ENCODE measurements at places on chromosomes 16 and 17.

DNA sequence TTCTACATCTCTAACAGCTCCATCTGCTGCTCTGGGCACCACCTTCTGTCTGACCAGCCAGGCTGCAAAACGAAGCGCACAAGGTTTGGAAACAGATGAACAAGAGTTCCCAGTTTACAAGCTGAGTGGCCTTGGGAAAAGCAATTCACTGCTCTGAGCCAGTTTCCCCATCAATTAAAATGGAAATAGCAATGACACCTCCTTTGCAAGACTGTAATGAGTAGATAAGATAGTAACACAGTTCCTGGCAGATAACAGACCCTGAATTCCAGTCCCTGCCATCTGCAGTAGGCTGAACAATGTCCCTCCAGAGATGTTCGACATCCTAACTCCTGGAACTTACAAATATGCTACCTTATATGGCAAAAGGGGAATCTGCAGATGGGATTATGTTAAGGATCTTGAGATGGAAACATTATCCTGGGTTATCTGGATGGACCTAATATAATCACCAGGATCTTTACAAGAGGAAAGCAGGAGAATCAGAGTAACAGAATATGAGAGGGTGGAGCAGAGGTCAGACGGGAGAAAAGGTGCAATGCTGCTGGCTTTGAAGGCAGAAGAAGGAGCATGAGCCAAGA lies 27.9 kb downstream of the CPPED1 start:
- DNase-seq = no peak

DNA sequence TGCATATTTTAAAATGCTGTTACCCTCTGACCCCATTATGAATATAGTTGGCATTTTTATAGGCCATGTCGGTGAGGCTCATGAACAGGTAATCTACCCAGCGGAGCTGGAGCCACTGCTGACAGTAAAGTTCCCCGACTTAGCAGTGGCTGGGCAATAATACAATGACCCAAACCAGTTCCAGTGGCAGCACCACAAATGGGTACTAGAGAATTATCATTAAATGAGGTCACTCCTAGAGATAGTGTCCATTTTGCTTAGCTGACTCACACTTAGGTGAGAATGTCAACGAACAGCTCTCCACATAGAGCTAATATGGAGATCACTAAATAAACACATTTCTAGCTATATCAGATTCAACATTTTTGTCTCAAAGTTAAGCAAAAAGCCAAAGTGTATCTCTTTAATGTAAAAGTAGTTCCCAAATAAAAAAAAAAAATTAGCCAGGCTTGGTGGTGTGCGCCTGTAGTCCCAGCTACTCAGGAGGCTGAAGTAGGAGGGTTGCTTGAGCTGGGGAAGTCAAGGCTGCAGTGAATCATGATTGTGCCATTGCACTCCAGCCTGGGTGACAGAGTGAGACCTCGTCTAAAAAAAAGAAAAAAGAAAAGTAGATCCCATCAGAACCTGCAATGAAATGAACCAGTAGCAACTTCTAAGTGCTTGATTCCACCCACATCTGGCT lies 7.4 kb downstream of the MYO1D start:
- no peak for DNase-seq

- DNase-seq = no peak
Observed at GRCh38 chr17:40345994-40346764, 18.4 kb downstream of the GJD3 start.

DNA sequence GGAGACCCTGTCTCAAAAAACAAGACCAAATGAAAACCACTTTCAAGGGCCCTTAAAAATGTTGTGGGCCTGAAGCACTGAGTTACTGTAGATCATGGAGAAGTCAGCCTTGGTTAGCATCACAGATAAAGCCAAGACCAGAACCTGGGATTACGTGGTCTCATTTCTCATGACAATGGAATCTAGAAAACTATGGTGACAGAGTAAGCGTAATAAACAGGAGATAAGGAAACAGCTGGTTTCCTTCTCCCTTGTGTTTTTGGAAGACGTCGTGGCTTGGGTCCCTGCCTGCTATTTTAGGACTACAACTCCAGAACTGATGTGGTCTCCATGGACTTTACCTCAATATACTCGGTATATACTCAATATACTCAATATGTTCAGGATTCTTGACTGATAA lies 180.7 kb upstream of the ZFHX3 start:
- DNase-seq = no peak

DNA sequence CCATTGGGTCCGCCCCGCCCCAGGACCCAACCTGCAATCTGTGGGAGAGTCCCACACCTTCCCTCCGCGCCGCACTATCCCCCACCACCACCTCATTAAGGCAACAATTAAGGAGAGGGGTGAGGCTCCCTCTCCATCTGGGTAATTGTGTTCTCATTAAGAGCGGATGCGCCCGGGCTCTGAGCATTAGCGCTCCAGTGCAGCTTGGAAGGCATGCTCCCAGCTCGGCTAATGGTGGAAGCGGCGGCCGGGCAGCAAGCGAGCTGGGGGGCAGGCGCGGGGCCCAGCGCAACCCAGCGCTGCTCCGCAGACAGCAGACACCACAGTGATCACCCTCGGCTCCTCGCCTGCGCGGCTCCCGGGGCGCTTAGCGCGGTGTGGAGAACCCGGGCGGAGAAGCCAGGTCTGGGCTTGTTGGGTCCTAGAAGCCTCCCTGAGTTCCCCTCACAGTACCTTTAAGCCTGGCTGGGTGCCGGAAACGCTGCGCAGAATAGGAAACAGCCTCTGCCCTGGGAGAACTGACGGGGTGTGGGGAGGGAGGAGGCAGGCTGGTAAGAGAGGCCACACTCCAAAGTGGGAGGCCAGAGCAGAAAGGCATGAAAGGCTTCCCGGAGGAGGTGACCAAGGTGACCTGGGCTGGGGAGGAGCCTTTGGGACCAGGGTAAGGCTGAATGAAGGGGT lies 6.4 kb downstream of the CBLN1 start:
- DNase-seq = no peak

- DNase-seq = no peak
Observed at GRCh38 chr17:80212962-80213642, 7.0 kb downstream of the SGSH start.

GRCh38 chr16:50474138-50474537 lies 74.1 kb upstream of the NKD1 start:
- DNase-seq = no peak

DNA sequence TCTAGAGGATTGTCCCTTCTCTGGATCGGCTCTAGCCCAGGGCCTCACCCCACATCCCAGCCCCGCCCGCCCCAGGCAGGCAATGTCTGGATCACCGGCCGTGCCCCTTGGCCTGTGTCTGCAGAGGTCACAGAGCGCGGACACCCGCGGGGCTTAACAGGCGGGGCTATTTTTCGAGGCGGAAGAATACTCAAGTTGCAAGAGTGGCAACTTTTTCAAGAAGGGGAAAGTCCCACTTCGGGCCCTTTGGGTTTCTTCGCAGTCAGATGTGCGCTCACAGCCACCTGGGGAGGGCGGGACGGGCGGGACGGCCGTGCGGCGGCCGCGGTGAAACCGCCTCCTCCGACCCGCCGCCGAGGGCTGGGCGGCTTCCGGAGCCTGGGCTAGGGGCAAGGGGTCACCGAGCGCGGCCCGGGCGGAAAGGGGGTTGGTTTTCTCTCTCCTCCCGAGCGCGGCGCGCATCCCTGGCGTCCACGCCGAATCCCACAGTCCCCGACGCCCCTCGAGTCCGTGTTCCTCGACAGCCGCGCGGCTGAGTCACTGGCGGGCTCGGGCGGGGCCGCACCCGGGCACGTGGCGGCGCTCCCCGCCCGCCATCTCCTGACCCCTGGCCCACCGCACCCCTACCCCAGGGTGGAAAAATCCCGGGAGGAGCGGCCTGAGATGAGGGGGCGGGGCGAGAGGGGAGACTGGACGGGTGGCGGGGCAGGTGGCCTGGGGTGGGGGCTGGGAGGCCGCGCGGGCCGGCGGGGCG lies 1.2 kb upstream of the PFN1 start:
- DNase-seq = peak; percentile 85

DNA sequence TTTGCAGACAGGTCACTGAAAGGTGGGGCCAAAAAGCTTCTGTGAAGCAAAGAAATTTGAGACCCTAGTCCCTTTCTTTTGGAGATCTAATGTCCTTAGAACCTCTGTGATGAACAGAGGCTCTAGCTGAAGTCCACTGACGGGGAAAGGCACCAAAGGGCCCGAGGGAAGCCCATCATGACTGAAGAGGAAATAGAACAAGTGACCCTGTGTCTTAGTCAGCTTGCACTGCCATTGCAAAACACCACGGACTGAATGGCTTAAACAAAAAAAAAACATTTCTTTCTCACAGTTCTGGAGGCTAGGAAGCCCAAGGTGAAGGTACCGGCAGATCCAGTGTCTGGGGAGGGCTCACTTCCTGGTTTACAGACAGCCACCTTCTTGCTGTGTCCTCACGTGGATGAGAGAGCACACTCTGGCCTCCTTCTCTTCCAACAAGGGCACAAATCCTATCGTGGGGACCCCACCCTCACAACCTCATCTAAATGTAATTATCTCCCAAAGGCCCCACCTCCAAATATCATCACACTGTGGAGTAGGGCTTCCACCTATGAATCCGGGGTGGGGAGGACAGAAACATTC lies 24.3 kb upstream of the ASGR2 start:
- DNase-seq = no peak

- DNase-seq = no peak
Observed at GRCh38 chr17:57305908-57306504, 49.7 kb downstream of the MSI2 start.

DNA sequence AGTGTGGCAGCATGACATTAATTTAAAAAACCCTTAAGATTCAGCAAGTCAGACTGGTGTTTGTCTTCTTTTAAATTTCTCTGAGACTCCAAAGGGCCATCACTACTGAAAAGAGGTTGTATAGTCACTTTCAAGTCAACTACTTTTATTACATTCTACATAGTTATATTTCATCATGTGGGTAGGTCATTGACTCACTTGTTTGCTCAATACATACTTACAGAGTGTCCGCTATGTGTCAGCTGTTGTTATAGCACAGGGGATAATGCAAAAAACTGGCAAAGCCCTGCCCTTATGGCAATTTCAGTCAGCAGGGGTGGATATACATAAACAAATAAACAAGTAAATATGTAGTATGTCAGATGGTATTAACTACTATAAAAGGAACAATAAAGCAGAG lies 2.5 kb upstream of the MYH4 start:
- DNase-seq = no peak

DNA sequence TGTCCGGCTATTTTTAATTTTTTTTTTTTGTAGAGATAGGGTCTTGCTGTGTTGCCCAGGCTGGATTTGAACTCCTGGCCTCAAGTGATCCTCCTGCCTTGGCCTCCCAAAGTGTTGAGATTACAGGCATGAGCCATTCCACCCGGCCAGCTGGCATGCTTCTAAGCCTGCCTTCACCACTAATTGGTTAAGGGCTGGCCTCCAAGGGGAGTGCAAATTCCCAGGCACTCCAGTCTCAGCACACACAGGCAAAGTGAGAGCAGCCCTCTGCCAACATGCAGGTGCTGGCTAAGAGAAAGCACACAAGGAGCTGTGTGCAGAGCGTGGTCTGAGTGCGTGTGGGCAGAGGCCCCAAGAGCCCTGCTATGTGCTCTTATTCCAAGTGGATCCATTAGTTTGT lies 149.8 kb upstream of the HS3ST2 start:
- DNase-seq = no peak

DNA sequence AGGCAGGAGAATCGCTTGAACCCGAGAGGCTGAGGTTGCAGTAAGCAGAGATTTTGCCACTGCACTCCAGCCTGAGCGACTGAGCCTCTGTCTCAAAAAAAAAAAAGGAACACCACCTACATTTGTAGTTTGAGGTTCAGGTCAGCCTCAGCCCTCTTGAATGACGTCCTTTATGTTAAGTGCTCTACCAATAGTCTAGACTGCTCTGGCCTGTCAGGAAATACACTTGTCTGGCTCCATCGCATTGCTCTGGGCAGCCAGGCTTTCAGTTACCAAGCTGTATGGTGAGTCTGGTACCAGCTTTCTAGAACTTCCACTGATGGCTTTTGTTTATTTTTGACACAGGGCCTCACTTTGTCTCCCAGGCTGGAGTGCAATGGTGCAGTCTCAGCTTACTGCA lies 11.4 kb downstream of the SOCS7 start:
- DNase-seq = no peak

- DNase-seq = no peak
Observed at GRCh38 chr17:74243013-74243755, 29.8 kb downstream of the TTYH2 start.

- no peak for DNase-seq
Observed at GRCh38 chr17:74990581-74991105, 3.2 kb downstream of the CDR2L start.

DNA sequence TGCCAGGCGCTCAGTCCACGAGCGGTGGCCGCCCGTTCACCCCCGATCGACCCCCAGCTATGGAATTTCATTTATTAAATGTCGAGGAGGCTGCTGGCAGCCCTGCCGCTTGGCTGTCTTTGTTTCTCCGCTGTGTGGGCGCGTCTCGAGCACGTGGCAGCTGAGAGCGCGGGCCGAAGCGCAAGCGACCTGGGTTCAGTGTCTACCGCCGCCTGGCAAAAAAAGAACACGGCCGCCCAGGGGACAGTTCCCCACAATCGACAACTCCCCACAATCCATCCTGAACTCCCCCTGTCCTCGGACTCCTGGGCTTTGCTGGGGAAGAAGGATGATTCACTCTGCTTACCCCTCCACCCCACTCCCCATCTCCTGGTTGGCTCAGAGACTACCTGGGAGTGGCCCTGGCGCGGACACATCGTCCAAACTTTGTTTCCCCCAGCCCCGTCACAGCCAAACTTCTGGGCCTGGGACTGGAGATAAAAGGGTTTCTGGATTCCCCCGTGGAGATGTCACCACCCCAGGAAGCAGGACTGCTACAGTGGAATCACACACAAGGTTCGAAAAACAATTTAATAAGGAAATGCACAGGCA lies 1.7 kb upstream of the ANKRD13B start:
- DNase-seq = peak; percentile 22

- DNase-seq = no peak
Observed at GRCh38 chr17:64245218-64246145, 17.6 kb downstream of the TEX2 start.

- DNase-seq = no peak
Observed at GRCh38 chr17:77440560-77440981, 299.8 kb downstream of the SEC14L1 start.

DNA sequence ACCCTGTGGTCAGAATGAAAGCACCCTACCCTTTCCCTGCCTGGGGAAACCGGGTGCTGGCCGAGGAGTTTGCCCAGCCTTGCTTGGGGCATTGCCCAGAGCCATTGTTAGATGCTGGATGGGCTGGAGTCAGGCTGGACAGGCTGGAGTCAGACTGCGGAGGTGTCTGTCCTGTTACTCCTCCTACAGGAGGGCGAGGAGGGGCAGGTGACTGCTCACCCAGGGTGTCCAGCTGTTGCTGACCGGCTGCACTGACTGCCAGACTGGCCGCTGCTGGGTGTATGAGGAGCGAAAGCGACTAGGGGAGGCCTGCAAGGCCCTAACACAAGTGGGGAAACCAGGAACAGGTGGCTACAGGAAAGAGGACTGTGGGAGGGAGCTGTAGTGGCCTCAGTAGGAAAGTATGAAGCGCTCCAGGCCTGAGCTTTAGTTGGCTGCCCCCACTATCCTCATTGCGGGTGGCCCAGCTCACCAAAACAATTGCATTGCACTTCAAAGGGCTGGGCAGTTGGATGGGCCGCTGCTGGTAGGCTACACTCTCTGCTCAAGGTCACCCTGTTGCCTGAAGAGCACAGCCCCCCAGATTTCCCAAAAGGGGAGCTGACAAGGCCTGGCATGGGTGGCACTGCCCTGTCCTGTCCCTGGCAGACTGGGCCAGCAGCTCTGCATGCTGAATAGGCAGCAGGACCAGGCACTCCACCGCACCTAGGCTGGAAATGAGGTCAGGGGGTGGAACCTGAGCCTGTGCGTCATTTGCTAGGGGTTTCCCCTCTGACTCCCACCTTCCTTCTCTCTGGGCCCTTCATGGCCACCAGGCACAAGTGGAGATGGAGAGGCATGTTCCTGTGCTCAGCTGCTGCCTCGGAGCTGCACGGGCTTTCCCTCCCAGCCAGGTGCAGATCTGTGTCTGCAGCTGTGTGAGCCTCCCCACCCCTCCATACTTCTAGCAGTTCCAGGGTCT lies 18.4 kb downstream of the LDHD start:
- no peak for DNase-seq

Measured in ACHN (cell line).